Right ventricle myocardium superior (tissue), 1 donor: ENCODE measurements at places on chromosomes 12 and 14.
A peak's percentile ranks its signal among the peaks of the same experiment; 100 is the strongest.

- no peak for DNase-seq
Observed at GRCh38 chr14:96830946-96831345, 33.8 kb downstream of the VRK1 start.

GRCh38 chr14:22464422-22465142, 124.4 kb downstream of the DAD1 start:
- DNase-seq, result no peak

- DNase-seq, result peak; percentile 62
Observed at GRCh38 chr14:65961004-65961403, 525.2 kb upstream of the CCDC196 start.

- DNase-seq, result no peak
Observed at GRCh38 chr14:53927171-53927570, 29.5 kb downstream of the BMP4 start.

DNA sequence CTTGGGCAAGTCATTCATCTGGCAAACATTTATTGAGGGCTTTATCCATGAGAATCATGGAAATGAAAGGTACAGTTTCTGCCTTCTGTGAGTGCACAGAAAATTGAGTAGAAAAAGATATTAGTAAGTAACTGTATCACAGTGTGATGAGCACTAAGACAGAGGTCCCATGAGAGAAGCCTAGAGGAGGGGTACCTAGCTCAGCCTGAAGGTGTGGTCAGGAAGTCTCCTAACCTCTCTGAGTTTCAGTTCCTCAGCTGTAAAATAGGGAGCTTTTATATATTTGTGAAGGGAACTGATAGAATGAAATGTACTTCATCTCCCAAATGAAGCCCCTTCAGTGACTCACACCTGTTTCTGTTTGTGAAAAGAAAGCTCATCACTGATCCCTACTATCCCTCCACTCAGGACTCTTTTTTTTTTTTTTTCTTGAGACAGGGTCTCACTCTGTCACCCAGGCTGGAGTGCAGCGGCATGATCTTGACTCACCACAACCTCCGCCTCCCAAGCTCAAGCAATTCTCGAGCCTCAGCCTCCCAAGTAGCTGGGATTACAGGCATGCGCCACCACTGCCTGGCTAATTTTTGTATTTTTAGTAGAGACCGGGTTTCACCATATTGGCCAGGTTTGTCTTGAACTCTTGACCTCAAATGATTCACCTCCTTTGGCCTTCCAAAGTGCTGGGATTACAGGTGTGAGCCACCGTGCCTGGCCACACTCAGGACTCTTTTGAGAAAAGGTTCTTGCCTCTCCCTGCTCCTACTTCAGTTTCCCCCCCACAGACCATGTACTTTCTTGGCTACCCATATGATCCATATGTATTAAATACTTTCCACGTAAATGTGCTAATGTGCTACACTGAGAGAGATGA, 93.7 kb upstream of the FUT8 start:
- DNase-seq, result no peak

GRCh38 chr12:46298261-46298660, 29.4 kb upstream of the SLC38A1 start:
- DNase-seq, result no peak

GRCh38 chr14:104749111-104749649, 3.8 kb upstream of the SIVA1 start:
- peak; percentile 56 for DNase-seq

- DNase-seq, result no peak
Observed at GRCh38 chr12:11134305-11134704, at the start of gene TAS2R30. Gene TAS2R30 (minus strand): TSS chr12:11134644. CDS start chr12:11134244, 400 bp downstream.

DNA sequence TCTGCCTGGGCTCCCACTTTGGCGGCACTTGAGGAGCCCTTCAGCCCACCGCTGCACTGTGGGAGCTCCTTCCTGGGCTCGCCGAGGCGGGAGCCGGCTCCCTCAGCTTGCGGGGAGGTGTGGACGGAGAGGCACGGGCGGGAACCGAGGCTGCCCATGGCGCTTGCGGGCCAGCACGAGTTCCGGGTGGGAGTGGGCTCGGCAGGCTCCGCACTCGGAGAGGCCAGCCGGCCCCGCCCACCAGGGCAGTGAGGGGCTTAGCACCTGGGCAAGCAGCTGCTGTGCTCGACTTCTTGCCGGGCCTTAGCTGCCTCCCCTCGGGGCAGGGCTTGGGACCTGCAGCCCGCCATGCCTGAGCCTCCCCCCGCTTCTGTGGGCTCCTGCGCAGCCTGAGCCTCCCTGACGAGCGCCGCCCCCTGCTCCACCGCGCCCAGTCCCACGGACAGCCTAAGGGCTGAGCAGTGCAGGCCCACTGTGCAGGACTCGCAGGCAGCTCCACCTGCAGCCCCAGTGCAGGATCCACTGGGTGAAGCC, 44.6 kb downstream of the R3HDM2 start:
- no peak for DNase-seq

DNA sequence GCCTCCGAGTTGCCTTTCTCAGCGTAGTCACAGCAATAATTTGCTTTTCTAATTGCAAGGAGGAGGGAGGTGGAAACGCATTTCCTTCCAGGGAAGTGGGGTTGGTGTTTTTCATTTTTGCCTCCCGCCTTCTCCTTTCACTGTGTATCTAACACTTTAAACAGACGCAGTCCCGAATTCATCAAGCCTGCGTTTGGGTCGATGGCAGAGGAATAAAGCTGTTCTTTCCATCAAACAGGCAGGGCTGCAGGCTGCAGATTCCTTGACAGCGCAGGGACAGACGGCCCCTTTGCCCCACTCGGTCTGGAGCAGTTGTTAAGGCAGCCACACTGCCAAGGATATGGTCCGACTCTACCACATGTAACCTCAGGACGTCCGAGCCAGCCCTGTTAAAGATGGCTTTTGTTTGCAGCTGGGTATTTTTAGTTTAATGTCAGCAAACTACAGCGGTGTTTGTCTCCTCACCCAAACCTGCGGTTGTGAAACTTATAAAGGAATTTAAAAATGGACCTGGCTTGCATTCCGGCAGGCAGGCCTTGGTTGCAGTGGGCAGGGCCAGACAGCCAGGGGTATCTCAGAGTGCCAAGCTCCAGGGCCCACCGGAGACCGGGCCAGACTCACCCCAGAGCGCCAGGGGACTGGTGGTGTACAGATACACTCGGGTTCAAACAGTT, 2.1 kb downstream of the CHST11 start:
- DNase-seq, result peak; percentile 51

DNA sequence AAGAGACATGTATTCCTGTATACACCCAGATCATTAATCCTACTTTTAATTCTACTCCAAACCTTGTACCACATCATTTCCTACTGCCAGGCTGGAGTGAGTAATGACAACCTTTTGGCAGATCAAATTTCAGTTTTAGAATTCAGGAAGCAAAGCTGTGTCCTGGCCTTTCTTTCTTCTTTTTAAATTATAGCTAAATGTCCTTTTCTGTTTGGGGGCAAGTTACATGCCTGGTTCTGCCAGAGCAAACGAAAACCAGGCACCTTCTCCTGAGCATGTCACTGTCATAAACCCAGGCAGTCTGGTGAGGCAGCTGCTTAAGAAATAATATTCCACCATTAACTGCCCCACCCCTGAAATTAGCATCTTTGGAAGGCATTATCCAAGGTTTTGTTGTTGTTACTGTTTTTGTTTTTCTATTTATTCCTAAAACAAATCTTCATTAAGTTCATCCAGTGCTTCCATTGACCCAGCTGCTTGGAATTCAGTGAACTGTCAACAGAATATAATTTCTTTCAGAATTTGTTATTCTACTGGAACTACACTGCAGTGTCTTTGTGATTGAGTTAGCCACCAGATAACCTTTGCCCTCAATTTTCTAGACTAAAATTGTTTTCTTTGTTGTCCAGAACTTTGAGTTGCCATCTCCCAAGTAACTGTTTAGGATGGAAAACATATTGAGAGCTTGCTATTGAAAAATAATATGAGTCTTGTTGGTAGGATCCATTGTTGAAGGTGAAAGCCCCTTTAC, 33.2 kb downstream of the SAMD4A start:
- no peak for DNase-seq

DNA sequence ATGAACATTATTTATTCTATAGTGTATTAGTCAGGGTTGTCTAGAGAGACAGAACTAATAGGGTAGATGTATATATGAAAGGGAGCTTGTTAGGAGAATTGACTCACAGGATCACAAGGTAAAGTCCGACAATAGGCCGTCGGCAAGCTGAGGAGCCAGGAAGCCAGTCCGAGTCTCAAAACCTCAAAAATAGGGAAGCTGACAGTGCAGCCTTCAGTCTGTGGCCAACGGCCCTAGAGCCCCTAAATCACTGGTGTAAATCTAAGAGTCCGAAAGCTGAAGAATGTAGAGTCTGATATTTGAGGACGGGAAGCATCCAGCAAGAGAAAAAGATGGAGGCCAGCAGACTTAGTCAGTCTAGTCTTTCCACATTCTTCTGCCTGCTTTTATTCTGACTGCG, 912.2 kb downstream of the FLRT2 start:
- DNase-seq, result no peak

DNA sequence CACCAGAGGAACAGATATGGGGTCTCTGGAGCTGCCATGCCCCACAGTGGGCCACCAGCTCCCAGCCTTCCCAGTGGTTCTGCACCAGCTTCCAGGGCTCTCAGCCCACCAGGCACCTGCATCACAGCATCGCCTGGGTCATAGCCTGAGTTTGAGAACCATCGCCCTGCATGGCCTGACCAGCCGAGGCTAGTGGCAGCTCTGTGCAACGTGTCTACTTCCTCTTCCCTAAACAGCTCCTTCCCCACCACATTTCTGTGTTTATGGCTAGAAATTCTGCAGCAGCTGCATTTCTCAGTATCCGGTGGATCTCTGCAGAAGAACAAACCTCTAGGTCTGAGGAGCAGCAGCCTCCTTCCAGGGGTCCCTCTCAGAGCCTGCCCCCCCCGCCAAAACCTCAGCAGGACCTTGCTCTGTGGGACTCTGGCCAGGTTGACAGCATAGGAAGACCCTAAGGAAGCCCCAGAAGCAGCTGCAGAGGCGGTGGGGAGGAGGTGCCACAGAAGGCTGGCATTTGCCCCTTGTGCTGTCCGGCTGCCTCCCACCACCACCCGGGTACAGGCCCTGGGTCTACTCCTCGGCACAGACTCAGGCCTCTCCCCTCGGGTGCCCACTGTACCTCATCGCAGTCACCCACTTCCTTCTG, 47.7 kb downstream of the PSMA6 start:
- DNase-seq, result peak; percentile 62

- DNase-seq, result no peak
Observed at GRCh38 chr12:108099073-108099472, 30.0 kb upstream of the WSCD2 start.

DNA sequence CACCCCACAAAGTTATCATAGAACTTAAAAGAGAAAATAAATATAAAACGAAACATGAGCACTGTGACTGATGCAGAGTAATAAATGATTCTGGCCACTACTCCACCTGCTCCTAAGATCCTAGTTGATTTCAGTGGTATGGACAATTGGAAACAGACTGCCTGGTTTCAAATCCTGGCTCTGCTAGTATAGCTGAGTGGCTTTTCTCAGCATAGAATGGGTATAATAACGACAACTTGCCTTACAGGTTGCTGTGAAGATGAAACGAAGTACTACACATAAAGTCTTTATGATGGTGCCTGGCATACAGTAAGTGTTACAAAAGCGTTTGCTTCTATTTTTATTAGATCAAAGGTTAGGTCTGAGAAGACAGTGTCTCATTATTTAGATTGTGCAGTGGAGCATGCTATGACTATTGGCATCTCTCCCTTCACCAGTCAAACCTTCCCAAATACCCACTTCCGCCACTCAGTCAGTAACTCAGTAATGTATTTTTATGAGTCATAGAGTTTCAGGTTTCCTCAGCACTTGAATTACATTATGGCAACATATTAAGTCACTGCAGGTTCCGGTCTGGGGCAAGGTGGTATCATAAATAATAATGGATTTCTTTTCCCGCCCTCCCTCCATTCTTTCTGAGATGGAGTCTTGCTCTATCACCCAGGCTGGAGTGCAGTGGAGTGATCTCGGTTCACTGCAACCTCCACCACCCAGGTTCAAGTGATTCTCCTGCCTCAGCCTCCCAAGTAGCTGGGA, 29.7 kb upstream of the NR2C1 start:
- no peak for DNase-seq

DNA sequence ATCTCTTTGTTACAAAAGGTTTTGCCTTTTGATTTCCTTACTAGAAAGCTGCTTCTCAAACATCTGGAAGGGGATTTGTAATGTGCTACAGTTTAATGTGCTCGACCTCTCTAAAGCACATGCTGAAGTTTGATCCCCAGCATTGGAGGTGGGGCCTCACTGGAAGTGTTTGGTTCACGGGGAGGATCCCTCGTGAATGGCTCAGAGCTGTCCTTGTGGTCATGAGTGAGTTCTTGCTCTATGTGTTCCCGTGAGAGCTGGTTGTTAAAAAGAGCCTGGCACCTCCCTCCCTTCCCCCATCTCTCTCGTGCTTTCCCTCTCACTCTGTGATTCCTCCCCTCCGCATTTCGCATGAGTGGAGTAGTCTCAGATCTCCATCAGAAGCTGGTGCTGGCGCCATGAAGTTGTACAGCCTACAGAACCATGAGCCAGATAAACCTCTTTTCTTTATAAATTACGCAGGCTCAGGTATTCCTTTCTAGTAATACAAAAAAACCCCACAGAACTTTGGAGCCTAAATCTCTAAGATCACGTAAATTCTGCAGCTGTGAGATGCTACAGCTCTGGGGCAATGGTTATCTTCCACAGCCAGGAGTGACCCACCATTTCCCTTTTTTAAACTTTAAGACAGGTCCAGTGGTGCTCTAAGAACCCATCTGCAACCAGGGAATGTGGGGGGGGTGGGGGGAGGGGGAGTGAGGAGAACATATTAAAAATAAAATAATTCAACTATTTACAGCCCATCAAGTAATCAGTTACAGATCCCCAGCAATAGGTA, 214.4 kb downstream of the FOXN3 start:
- DNase-seq, result no peak

- DNase-seq, result no peak
Observed at GRCh38 chr12:50024805-50025186, 498 bp downstream of the RACGAP1 start.

- no peak for DNase-seq
Observed at GRCh38 chr12:71194657-71195056, 36.9 kb upstream of the TSPAN8 start.

GRCh38 chr14:32865827-32866376, 72.8 kb upstream of the NPAS3 start:
- DNase-seq, result no peak

- DNase-seq, result no peak
Observed at GRCh38 chr12:24705216-24705615, 243.7 kb downstream of the BCAT1 start.

DNA sequence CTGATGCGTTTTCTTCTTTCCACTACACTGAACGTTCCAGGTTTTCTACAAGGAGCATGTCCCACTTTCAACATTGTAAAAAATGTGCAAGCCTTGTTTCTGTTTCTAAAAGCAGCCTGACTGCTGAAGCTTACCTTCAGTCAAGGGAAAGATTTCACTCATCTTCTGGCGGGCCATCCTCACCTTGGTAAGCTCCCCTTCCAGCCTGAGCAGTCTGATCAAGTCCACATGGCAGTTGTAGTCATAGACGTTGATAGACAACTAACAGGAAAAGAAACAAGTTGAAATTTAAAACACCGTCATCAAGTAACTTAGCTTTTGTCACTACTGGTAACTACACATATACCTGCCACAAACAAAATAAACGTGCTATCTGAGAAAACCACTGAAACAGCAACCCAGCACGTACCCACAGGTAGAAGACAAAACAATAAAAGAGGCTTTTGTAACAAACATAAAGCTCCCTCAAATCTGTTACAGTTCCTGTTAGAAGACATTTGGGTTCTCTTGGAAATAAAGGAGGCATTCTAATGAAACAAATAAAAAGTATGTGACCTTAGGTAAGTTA, 11.9 kb downstream of the SART3 start:
- DNase-seq, result no peak

GRCh38 chr14:104722938-104723650, 935 bp upstream of the ADSS1 start:
- no peak for DNase-seq

GRCh38 chr12:26119391-26119989, 5.3 kb downstream of the BHLHE41 start:
- DNase-seq, result no peak
